ENCODE measurements at places on chromosomes 1 and 21.

DNA sequence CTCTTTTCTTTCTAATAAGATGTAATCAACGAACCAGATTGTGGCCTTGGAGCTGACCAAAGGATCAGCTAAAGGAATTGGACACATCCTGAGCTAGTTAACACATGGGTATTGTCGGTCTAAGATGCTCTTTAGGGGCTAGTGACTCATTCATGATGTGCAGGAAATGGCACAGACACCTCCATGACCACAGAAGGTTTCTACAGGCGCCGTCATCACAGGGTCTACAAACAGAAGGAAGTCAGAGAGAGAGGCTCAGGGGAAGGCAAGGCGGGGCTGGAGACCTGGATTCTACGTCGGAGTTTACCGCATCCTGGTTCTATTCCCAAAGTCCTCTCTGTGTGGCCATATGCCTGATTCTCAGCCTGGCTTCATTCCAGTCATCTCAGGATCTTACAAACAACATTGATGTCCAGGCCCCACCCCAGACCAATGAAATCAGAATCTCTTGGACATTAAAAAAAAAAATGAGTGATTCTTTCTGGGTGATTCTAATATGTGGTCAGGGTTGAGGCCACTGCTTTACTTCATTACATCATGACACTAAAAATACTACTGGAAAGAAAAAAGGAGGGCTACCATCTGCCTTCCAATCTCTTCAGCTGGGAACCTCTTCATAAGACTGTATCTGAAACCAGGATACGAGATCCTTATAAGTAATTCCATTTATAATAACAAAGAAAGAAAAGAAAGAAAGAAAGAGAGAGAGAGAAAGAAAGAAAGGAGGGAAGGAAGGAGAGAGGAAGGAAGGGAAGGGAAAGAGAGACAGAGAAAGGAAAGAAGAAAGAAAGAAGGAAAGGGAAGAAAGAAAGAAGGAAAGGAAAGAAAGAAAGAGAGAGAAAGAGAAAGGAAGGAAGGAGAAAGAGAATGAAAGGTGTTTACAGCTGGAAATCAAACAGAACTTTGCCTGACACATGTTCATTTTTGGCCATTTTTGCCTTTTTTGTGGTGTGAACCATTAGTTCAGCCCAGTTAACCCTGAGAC is 11.6 kb upstream of the KCNJ15 start:
- DNase-seq: no peak

DNA sequence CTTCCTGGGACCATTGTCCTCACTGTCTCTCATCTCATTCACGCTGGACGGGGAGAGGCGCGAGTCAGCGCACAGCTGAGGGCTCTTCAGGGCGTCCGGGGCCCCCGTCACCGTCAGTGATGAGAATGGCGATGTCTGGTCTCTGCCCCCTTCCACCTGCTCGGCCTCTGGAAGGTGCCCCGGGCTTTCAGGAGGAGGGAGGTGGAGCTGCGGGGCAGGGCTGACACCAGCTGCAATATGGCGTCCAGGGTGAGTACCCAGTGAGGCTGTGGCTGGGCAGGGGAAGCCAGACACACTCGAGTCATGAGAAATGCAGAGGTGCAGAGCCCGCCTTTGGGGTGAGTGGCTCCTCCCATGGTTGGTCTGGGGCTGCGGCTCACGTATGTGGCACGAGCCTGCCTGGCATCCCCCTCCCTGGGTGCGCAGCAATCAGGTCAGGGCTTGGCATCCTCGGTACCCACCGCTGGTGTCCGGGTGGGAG is 15.1 kb downstream of the MORN1 start:
- DNase-seq: no peak

- DNase-seq: no peak
These were observed 45.5 kb upstream of the KANK4 start for GRCh38 chr1:62364721-62365120.

GRCh38 chr1:218996362-218996761 is 177.3 kb upstream of the LYPLAL1 start:
- no peak for DNase-seq

DNA sequence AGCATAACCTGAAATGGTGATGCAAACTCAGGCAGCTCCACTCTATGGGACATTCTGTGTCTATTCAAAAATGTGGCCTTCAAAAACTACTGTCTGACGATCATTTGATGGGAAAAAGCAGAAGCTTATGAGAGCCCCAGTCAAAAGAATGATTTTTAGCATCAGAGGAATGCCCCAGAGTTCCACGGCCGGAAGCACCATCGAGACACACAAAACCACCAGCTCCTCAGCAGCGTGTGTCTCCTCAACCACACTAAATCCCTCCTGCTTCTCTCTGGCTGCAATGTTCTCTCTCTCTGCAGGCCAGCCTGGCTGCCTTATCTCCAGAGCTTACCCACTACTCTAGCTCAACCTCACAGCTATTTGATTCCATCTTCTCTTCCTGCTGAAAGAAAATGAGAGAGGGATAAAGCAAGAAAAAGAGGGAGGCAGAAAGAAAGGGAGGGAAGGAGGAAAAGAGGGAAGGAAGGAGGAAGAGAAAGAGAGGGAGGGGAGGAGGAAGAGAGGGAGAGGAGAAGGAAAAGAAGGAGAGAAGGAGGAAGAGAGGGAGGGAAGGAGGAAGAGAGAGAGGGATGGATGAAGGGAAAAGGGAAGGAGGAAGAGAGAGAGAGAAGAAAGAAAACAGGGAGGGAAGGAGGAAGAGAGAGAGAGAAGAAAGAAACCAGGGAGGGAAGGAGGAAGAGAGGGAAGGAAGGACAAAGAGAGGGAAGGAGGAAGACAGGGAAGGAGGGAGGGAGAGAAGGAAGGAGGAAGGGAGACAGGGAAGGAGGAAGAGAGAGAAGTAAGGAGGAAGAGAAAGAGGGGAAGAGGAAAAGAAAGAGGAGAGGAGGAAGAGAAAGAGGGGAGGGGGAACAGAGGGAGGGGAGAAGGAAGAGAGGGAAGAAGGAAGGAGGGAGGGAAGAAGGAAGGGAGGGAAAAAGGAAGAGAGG is 33.5 kb upstream of the LAPTM5 start:
- no peak for DNase-seq

DNA sequence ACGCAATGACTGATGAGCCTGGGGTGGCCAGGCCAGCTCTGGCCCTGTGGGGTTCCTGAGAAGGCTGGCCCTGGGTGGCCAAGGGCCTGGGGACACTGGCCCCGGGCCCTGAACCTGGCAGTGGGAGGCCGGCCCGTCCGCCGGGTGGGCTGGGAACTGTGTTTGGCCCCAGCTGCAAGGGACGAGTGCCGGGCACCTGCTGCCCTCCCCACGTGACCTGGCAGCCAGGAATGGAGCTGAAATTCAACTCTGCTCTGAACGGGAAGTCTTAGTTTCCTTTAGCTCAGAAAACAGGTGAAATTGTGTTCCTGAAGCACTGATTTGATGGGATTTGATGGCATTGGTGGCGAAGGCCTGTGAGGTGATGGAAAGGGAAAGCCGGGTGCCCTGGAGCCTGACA is 8.2 kb upstream of the TTLL10 start:
- no peak for DNase-seq

GRCh38 chr1:43379476-43379875 is 10.1 kb downstream of the MED8 start:
- no peak for DNase-seq

DNA sequence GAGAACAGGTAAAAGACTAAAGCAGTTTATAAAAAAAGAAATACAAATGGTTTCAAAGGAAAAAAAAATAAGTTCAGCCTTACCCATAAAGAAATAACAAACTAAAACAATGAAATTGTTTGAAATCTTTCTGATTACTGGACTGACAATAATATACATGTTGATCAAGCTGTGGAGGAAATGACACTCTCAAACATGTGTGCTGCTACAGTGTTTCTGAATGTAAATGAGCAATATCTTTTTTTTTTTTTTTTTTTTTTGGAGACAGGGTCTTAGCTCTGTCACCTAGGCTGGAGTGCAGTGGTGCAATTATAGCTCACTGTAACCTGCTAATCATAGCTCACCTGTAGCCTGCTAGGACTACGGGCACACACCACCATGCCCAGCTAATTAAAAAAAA is 6.5 kb downstream of the EPS15 start:
- no peak for DNase-seq

DNA sequence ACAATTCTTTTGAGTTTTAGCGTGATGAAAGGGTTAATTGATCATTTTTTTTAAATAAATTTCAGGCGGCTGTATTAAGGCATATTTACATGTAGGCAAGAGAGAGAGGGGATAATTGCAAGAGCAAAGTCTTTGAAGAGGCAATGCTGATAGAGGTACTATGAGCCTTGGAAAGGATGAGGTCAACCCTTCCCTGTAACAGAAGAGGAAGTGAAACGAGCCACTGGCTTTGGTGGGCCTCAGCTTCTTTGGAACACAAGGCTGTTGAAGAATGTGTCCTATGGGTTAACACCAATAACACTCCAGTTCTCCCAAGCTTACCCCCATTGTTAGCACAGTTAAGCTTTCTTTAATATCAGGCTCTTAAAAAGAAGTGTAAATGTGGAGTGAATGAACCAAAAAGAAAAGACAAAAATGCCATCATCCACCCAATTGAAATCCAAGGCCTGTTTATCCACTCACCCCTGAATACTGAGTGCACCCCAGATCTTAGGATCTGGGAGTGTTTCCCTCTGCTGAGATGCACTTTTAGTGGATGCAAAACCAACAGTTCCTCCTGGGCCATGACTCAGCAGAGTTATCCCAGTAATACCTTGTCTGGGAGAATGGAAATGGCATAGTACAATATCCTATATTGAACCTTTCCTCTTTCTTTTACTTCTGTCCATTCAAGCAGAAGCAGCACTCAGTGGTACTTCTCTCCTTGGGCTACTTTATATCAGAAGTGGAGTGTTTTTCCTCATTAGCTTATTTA is 216.4 kb downstream of the SLC44A5 start:
- no peak for DNase-seq

GRCh38 chr1:209074575-209075250 is 508.8 kb upstream of the CAMK1G start:
- DNase-seq: no peak

DNA sequence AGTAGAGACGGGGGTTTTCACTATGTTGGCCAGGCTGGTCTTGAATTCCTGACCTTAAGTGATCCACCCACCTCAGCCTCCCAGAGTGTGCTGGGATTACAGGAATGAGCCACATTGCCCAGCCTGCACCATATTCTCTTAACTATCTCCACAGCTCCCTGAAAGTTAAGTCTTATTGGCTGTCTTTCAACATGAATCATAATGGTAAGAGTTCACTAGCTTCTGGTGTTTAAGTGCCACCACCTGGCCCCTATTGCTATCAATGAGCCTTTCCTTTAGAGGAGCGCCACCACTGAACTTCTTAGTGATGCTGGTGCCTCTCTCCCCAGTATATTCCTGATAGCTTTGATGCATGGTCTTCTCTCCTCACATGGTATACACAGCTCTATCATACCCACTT is 15.7 kb downstream of the ZFYVE9 start:
- no peak for DNase-seq

GRCh38 chr1:27542463-27543273 is 52.7 kb upstream of the WASF2 start:
- DNase-seq: no peak

GRCh38 chr1:155951753-155952504 is 10.5 kb downstream of the RXFP4 start:
- no peak for DNase-seq

- DNase-seq: no peak
These were observed 15.9 kb downstream of the PFKL start for GRCh38 chr21:44315691-44316203.

DNA sequence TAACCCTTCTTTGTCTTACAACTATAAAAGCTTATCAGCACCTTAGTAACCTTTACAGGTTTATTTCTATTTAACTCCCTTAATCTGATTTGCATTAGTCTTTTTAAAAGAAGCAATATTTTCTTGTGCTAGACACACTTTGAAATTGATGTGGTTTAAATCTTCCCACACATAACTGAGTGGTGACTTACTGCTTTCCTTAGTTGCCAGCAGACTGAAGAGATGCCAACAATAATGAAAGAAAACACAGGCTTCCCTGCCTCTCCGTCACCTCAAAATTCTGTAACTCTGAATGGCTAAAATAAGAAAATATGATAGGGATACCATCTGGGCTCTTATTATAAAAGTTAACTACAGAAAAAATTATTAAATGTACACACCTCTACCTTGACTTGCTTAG is 196.8 kb downstream of the PTBP2 start:
- no peak for DNase-seq

Data from esophagus squamous epithelium (tissue), 5 donors.